ENCODE measurements at places on chromosomes 12 and 14.

GRCh38 chr12:117240081-117240755 is 49.9 kb upstream of the FBXO21 start:
- no peak for DNase-seq

- DNase-seq, result peak; percentile 13
Measured at GRCh38 chr14:78154827-78155226, 15.3 kb upstream of the NRXN3 start.

DNA sequence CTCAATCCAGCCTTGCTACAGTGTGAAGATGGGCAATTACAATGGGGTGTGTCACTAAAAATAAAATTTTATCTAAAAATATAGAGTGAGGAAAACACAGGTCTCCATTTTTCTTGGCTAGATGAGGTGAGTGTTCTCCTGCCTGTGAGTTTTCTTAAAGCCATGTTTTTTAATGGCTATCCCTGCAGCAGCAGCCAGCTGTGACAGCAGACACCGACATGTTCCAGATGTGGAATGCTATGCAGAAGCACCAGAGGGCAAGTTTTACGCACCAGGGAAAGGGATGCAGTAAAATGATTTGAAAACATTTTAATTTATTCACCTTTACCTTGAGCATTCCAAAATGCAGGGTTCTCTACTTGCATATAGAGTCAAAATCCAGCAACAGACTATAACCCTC is 577.0 kb upstream of the STXBP6 start:
- DNase-seq, result no peak

GRCh38 chr14:34453226-34453625 is 8.8 kb downstream of the SPTSSA start:
- no peak for DNase-seq

GRCh38 chr14:81971911-81972310 is 438.3 kb upstream of the SEL1L start:
- DNase-seq, result no peak

- no peak for DNase-seq
Measured at GRCh38 chr14:65150898-65151608, 48.7 kb upstream of the MAX start.

DNA sequence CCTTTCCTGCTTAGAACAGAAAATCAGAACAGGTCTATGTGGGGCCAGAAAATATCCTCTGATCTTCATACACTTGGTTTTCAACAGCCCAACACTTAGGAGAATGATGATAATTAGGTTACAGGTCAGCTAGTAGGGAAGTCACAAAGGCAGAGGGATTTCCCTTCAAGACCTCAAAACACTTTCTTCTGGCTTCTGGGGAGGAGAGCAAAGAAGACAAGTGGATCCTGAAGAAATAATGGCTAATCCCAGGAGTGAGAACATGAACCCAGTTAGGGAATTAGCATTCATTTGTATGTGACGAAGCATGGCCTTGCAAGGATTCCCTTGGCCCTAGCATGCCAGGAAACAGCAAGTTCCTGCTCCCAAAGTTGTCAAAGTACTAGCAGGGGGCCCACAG is 223.3 kb downstream of the BCAT1 start:
- no peak for DNase-seq

- no peak for DNase-seq
Measured at GRCh38 chr12:69170293-69170692, 69.1 kb upstream of the CPSF6 start.

- DNase-seq, result no peak
Measured at GRCh38 chr12:126636821-126637220, 1571.6 kb downstream of the AACS start.

DNA sequence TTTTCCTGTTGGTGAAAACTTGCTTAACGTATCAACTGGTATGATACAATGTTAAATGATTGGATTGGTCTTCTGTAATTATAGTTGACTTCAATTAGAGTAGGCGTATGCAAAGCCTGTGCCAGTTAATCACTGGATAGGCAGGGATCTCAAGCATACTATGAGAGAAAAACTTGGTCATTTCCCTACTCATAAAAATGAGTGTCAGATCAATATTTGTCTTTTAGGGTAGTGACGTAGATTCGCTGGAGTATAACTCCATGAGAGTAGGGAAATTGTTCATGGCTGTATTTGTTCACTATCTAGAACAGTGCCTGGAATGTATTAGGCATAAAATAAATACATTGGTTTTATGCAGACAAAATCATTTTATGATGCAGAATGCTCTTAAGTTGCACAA is 28.6 kb downstream of the NAA30 start:
- DNase-seq, result no peak

GRCh38 chr14:95262511-95262891 is 57.2 kb downstream of the CLMN start:
- DNase-seq, result no peak

DNA sequence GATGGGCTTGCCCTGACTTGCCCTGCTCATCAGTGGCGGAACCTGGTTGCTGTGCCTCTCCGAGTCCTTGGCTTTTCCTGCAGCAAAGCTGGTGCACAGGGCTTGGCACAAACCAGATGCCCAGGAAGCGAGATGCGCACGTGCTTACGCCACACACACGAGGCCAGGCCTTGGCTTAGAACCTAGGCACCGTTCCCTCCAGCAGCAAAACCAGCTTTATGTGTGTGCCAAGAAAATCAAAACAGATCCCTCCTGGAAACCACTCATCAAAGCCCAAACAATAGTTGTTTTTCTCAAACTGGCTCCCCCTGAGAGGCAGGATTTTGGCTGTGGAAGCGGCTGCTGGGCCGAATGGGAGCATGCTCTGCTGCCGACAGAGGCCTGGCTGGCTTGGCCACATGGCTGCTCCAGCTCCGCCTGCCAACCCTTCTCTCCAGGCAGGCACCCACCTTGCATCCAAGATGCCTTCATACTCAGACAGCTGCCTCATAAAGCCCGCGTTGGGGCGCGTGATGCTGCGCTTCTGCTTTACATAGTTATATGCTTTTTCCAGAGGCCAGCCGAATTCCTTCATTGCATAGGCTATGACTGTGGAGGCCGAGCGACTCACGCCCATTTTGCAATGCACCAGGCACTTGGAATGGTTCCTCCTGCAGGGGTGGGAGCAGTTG is 58.7 kb downstream of the SSH1 start:
- DNase-seq, result no peak

GRCh38 chr12:110007881-110008280 is 8.7 kb downstream of the ANKRD13A start:
- DNase-seq, result no peak

DNA sequence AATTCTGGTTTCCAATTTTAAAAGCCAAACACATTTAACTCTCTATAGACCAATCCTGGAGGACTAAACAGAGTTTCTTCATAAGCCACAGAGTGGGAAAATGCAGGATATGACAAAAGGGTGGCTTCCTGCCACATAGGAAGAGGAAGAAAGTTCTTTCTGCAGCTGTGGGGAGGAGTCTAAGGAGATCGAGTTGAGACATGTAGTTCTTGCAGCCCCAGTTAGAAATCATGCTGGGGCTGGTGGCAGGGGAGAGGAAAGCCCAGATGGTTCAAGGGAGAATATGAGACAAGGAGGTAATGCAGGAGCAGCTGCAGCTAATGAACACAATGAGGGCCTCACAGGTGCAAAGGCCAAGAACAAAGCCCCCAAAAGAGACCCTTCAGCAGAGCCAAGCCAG is 85.0 kb upstream of the ARID2 start:
- no peak for DNase-seq

DNA sequence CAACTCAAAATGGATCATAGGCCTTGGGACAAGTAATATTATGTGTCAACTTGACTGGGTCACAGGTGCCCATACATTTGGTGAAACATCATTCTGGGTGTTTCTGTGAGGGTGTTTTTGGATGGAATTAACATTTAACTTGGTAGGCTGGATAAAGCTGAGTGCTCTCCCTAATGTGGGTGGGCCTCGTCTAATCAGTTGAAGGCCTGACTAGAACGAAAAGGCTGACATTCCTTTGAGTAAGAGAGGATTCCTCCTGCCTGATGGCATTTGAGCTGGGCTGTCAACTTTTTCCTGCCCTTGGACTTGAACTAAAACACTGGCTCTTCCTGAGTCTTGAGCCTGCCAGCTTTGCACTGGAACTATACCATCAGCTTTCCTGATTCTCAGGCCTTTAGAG is 93.4 kb upstream of the ESRRB start:
- DNase-seq, result no peak

GRCh38 chr14:59782760-59783159 is 87.8 kb downstream of the RTN1 start:
- DNase-seq, result no peak

DNA sequence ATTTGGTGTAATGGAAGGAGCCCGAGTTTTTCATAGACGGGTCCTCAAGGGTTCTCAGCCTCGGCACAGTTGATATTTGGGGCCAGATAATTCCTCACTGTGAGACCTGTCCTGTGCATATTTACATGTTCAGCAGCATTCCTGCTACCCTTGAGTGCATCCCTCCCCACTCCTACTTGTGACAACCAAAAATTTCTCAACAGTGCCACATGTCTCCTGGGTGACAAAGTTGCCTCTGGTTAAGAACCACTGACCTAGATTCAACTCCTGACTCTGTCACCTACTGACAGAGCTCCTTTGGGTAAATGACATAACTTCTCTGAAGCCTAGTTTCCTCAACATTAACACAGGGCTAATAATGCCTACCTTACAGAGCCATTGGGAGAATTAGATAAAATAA is 60.4 kb downstream of the TTC9 start:
- DNase-seq, result no peak

DNA sequence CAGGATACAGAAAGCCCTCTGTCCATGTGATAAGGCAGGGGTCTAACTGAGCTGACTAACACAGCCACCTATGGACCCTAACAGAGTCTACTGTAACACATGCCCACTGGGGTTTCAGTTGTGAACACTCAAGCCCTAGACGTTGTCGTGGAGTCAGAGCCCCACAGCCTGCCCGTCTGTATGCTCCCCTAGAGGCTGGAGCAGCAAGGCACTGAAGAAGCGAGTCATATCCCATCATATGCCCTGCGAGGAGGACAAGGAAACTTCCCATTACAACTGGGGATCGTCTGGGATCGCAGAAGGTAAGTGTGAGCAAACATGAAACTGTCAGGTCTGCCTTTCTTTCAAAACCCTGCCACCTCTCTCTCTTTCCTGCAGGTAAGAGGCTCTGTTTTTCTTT is 138.1 kb downstream of the GPR65 start:
- DNase-seq, result no peak

DNA sequence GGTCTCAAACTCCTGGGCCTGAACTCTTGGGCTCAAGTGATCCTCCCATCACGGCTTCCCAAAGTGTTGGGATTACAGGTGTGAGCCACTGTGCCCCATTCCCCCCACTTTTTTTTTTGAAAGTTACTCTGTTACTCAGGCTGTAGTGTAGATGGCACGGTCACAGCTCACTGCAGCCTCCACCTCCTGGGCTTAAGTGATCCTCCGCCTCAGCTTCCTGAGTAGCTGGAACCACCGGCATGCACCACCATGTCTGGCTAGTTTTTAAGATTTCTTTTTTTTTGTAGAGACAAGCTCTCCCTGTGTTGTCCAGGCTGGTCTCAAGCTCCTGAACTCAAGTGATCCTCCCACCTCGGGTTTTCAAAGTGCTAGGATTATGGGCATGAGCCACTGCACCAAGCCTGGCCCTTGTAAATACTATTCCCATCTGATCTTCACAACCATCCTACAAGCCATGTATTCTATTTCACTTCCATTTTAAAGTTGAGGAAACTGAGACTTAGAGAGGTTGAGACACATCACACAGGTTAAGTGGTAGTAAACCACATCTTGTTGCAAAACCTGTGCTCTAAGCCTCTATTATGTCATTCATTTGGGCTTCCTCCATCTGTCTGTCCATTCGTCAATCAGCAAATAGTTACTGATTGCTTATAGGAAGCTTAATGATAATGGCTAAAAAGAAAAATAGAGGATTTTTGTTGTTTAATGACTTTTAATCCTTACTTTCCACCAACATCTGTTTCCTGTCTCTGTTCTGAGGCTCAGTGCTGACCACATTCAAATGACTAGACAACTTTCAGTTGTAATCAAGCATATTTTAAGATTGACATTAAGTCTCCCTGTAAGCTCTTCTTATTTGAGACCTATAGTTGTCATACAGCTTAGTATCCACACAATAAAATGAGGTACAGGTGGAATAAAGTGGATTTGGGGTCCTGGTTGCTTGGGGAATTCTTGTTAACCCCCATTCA is 9.2 kb downstream of the ASCL4 start:
- DNase-seq, result no peak

DNA sequence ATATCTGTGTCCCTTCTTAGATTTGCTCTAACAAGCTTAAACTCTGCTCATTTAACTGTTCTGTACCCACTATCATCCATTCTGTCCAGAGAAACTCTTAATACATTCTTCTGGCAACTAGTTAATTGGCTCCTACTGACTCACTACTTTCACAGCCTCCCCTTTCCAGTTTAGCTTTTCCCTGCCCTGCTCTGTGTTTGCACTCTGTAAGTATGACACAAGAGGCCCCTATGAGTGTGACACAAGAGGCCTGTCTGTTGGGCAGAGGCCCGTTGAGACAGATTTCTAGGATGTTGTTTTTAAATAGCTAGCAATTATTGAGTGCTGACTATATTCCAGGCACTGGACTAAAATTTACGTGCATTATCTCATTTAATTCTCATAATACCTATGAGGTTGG is 246.0 kb upstream of the DAAM1 start:
- DNase-seq, result no peak

DNA sequence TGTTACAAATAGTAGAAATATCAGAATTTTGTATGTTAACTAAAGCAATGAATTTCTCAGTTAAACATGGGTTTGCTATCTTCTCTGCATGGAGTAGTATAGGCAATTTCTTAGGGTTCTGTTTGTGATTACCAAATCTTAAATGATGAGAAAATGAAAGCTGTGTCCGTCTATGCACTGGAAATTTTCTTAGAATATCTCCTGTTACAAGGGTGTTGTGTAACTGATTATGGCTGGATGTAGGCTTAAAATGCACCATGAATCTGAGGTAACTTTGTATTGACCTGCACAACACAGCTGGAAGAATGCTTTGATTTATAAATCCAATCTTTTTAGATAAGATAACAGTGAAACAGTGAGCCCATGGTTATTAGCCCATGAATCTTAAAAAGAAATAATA is 17.8 kb downstream of the TRIP11 start:
- no peak for DNase-seq

GRCh38 chr12:42588524-42589464 is 752 bp downstream of the PRICKLE1 start:
- DNase-seq, result peak; percentile 71

GRCh38 chr14:96246539-96246847 is 9.5 kb upstream of the BDKRB1 start:
- DNase-seq, result no peak

GRCh38 chr12:122851820-122852219 is 16.6 kb downstream of the HIP1R start:
- no peak for DNase-seq

Measured in SK-N-DZ (cell line).